KBM-7 (cell line): ENCODE measurements at places on chromosomes 11 and 22.

DNA sequence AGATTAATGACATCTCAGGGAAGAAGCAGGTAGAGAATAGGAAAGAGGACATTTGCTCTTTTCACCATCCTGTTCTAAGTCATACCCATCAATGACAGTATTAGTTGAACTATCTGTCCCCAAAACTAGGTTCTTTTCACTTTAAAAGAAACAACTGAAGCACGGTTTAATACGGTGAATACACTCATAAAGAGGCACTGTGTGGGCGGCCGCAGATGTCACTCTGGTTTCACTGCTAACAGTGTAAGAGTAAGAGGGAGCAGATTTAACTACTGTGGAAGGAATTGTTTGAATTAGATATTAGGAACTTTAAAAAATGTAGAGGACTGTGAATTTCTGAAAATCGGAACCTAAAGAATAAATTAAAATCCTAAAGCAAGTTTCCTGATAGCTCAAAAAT lies 49.5 kb downstream of the VSIG10L2 start:
- no peak for DNase-seq

- no peak for DNase-seq
These were observed 66.9 kb downstream of the LRRC4C start for GRCh38 chr11:41392596-41392995.

GRCh38 chr22:46251266-46251665 lies 1.2 kb upstream of the CDPF1 start:
- no peak for DNase-seq

DNA sequence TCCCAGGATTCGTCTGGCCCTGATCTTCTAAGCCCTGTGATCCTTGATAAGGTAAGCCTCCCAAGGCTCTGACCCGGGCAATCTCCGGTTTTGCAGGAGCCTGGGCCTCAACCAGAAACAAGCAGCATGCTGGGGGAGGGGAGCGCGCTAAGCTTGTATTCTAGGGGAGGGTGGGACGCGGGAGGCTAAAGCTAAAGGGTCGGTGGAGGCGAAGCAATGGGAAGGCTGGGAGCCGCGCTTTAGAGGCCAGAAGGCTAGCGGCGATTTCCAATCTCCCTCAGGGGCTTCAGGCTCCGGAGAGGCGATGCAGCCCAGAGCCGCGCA lies 753 bp downstream of the PTPN5 start:
- no peak for DNase-seq

GRCh38 chr22:24376586-24376985 lies 50.8 kb upstream of the ADORA2A start:
- DNase-seq = no peak

DNA sequence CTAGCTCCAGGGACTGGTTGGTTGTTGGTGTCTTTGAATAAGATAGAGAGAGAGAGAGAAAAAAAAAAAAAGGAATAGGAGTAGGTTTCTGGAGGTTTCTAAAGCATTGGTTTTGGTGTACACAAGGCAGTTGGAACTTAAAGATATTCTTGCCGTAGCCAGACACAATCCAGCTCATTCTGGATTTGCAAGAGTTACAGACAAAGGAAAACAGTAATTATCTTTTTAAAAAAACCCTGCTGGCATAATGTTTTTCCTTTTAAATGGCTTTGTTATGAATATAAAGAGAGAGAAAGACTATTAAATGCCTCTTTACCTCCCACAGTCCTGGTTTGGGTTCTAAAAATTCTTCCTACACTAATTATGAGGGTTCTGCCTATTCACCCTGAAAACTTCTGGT lies 120.4 kb upstream of the RAG2 start:
- no peak for DNase-seq

GRCh38 chr22:41260871-41261270 lies 20.1 kb upstream of the CHADL start:
- DNase-seq = no peak

DNA sequence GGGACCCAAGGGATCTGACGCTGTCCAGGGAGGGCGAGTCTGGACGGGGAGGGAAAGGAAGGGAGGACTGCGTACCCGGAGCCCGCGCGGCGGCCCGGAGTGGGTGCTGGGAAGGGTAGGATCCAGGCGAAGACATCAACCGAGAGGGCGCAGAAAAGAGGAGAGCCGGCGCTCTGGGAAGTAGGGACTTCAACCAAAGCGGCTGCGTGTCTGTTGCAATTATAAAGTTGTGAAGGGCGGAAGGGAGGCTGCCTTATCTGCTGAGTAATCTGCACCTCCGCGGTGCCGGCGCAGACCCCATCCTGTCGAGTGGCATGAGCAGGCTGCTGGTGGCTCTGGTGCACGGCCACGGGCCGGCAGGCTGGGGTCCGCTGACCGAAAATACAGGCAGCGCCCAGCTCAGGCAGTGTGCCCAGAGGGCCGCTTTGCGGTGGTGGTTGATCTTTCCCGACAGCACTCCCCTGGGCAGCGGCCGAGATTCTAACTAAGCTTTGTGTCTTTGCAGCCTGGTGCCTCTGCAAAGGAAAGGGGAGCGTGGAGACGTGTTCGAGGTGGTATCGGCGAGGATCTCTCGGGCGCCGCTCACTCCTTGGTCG lies 978 bp downstream of the C11orf87 start:
- DNase-seq = no peak

GRCh38 chr22:38083931-38084631 lies at the start of gene SLC16A8:
TSS of gene SLC16A8 (minus strand) at chr22:38084184. CDS start at chr22:38082873, 1,311 bp downstream.
- DNase-seq = no peak
